ENCODE measurements at places on chromosomes 1 and 21.

DNA sequence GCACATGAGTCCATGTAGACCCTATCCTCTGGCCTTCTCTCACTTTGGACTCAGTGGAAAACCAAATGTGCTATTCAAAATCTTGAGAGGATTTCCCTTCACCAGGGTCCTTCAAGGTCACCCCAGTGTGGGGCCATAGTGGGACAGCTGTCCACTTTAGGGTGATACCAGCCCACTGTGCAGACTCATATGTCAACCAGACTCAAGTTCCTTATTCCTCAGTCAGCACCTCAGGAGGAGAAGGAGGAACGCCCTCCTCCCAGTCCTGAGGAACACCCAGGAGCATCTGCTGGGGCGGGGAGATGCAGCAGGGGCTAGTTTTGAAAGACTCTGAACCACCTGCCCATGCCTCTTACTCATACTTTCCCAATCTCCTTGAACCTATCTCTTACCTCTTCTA lies 340.9 kb downstream of the MATN1 start:
- DNase-seq = no peak

- DNase-seq = no peak
These were observed 155.9 kb downstream of the LYPLAL1 start for GRCh38 chr1:219329578-219329977.

DNA sequence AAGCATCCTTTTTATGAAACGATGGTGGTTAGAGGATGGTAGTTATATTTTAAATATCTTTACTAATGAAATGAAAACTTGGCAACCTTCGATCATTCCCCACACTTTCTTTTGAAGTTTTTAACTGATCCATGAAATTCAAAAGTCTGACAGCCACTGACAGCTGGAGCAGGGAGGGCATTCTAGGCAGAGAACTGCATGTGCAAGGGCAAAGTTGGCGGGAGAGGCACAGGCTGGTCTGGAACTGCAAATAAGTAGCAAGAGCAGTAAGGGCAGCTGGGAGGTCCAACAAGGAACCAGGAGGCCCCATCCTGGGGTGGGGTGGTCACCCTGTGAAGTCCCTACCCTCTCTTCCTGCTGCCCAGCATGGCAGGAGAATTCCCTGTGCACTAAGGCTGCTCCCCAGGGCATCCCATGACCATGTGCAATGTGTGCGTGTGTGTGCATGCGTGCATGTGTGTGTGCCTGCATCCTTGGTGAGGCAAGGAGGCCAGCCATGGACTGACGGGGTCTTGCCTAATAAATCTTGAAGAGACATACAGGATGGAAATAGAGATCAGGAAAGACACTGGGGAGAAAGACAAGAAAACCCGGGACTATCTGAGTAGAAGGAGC lies 33.1 kb upstream of the FOXO6 start:
- DNase-seq = no peak

DNA sequence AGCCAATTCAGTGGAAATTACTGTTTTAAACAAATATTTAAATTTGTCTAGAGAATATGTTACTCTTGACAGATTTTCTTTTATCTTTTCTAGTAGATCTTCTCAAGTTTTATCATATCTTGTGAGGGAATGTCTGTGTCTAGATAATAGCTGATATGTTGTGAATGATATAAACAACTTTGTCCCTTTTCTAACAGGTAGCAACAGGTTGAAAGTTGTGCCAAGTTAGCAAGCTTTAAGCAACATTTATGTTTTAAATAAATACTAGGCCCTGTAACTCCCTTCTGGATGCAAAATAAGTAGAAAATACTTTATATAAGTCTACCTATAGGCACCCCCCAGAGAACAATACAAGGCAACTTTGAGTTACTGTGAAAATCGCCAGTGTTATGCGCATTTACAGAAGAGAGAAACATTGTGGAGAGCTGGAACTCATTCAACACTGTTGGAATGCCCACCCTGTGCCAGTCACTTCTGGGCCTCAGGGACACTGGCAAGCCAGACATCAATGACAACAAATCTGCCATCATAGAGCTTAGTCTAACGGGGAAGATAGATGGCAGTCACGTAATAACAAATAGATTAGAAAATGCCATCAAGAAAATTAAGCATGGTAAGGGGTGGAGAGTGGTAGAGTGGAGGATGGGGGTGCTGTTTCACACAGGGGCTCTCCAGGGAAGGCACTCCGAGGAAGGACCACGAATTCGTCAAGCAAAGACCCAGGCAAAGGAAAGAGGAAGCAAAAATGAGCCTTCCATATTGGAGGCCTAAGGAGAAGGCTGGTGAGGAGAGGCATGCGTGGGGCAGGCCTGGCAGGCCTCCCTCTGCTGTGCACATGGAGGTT lies 4.4 kb downstream of the MAP3K21 start:
- no peak for DNase-seq

GRCh38 chr1:57633056-57633455 lies 209.2 kb upstream of the DAB1 start:
- DNase-seq = no peak

DNA sequence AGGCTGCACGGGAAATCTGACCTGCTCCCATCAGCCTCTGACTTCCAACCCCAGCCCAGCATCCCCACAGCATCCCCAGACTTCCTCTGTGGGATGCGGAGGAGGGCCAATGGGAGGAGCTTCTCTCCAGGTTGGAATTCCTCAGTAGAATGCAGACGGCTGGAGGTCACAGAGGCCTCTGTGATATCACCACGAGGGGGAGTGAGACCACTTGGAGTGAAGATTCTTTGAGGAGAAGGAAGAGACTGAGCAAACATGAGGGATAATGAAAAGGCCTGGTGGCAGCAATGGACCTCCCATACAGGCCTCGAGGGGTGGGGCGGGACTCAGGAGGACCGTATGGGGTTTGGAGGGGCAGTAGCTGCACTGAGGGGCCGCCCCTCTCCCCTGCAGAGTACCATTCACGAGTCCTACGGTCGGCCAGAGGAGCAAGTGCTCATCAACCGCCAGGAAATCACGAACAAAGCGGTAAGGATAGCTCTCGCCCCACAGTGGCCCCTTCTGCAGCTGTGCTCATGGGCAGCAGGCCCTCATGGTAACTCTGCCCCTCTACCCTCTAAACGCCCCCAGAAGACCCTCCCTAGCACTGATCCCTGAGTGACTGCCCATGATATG lies at the start of gene CATSPER4:
CATSPER4 (plus strand) TSS at position 230 of the 615 bp plus-strand sequence; CDS start at position 256, 26 bp downstream.
- DNase-seq = peak; percentile 8

DNA sequence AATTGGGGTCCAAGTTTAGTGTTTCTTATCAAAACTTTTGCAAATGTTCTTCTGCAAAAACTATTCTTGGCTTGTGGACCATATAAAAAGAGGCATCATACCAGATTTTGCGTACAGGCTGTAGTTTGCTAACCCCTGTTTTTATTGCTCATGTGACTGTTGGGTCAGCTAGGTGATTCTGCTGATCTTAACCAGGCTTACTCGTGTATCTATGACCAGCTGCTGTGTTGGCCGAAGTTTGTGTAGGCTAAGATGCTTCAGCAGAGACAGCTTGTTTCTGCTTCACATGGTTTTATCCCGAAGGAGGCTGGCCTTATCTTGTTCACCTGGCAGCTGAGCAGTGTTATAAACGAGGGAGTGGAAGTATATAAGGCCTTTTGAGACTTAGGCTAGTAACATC lies 38.2 kb downstream of the POU2F1 start:
- DNase-seq = no peak

DNA sequence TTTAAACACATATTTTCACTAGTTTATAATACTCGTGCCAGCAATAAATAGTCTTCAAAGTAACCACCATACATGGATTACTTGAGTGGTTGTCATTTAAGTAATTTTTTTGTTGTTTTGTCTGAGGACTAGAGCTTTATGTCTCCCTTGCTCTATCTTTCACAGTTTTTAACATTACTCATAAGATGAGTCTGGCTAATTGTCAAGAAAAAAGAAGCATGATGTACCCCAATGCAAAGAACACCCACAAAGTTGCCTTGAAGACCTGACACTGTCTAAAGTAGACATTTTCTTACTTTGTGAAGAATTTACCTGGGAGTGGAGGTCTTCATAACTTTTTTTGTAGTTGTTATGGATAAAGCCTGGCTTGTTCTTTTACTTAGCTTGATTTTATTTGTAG lies 210.4 kb upstream of the BRINP3 start:
- no peak for DNase-seq

DNA sequence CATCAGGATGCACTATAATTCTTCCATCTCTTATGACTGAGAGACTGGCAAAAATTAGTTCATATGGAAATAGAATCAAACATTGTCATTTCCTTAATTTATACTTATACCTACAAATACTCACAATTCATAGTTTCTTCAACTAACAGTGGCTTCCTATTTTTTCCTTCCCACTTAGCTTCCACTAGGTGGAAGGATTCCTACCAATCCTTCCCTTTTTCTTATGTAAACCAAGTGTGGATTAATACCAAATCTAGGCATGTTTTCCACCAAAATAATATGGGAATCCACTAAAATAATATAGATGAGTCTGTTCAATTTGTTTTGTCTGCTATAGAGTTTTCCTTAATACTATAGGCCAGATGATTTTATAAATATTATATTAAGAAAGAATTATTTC lies 1537.1 kb downstream of the PLA2G4A start:
- DNase-seq = no peak

DNA sequence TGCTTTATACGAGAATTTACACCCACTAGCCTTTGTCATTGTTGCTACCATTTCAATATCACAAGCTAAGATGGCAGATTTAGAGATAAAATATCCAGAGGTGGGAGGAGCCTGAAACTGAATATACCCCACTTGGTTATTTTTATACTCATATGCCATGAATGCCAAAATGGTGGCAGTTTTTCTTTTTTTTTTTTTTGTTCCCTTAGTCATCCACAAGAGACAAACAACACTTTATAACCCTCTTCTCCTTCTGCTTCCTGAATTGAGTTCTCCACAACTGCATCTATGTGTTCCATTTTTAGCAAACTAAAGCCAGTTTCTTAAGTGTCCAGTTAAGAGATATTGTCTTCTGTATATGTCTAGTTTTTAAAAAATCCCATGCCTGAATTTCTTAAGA lies 558.4 kb downstream of the LMO4 start:
- no peak for DNase-seq

DNA sequence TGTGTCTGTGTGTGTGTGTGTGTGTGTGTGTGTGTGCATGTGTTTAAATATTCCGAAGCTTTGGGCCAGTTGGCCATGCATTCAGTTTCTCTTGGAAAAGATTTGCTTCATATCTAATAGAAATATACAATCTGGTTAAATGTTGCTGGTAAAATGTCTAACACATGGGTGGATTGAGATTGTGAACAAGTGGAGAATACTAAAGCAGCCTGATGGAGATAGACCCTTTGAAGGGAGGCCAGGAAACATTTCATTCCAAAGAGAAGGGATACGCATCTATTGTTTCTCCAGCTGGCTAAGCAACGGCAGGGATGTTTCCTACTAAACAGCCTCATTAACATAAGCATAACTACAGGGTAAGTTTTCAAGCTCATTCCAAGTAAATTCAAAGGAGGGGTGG lies 257.5 kb upstream of the PTBP2 start:
- no peak for DNase-seq

DNA sequence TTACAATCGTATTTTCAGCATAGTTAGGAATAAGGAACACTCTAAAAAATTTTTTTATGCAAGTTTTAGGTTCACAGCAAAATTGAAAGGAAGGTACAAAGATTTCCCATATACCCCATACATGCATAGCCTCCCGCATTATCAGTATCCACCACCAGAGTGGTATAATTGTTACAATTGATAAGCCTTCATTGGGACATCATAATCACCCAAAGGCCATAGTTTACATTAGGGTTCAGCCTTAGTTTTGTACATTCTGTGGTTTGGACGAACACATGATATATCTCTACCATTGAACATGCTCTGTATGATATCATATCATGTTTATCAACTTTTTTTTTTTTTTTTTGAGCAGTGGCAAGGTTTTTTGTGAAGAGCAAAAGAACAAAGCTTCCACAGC lies 180.0 kb downstream of the SDCCAG8 start:
- no peak for DNase-seq

DNA sequence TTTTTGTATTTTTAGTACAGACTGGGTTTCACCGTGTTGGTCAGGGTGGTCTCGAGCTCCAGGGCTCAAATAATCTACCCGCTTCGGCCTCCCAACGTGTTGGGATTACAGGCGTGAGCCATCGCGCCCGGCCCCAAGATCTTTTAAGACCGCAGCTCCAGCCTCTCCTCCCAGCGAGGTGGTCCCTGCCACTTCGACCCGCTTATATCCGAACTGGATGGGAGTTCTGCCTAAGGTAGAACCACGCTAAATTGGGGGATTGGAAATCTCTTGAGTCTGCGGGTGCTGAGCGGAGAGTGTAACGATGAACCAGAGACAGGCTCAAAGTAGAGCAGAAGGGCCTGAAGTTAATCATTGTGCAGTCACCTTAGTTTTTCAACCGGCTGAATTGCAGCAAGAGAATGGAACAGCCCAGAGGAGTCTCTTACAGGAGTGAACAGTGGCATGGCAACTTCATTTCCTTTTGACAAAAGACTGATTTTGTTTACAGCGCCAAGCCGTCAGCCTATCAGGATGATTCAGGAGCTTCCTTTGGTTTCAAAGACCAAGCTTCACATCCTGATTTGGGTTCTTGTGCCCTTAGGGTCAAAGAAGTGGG lies 726 bp upstream of the CYB5R1 start:
- DNase-seq = peak; percentile 43

GRCh38 chr21:33861125-33861524 lies 54.5 kb downstream of the ATP5PO start:
- DNase-seq = no peak

- peak; percentile 79 for DNase-seq
These were observed 9.9 kb downstream of the PLOD1 start for GRCh38 chr1:11944358-11944931.

DNA sequence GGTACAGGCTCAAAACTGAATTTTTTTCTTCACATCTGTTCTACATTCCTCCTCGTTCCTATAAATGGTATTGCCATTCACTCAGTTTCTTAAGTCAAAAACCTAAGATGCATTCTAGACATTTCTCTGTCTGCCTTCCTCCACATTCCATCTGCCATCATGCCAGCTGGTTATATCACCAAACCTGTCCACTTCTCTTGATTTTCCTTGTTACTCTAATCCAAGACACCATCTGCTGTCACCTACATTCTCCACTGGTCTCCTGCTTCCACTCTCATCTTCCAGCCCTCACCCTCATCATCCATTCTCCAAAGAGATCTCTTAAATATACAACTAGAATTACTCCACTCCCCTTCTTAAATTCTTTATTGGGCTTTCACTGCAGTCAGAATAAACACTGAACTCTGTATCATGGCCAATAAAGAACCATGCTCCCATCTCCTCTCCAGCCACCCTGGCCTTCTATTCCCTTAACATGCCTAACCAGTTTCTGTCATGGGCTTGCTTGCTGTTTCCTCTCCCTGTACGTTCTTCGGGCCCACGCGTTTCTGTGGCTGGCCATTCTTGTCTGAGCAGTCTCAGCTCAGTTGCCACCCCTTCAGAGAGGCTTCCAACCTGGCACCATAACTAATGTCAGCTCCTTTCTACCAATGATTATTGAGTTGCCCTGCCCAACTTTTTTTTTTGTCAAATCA lies 278.3 kb downstream of the ST6GALNAC3 start:
- DNase-seq = no peak

- DNase-seq = no peak
These were observed 666 bp downstream of the CSF3R start for GRCh38 chr1:36481771-36482723.

Measured in NCI-H1436 (cell line).